ENCODE measurements at places on chromosomes 7 and 10.
A peak's percentile ranks its signal among the peaks of the same experiment; 100 is the strongest.

GRCh38 chr7:25911738-25912607 lies 240.0 kb upstream of the NFE2L3 start:
- no peak for DNase-seq

- DNase-seq = peak; percentile 25
Observed at GRCh38 chr10:66627156-66627555, 298.7 kb upstream of the LRRTM3 start.

DNA sequence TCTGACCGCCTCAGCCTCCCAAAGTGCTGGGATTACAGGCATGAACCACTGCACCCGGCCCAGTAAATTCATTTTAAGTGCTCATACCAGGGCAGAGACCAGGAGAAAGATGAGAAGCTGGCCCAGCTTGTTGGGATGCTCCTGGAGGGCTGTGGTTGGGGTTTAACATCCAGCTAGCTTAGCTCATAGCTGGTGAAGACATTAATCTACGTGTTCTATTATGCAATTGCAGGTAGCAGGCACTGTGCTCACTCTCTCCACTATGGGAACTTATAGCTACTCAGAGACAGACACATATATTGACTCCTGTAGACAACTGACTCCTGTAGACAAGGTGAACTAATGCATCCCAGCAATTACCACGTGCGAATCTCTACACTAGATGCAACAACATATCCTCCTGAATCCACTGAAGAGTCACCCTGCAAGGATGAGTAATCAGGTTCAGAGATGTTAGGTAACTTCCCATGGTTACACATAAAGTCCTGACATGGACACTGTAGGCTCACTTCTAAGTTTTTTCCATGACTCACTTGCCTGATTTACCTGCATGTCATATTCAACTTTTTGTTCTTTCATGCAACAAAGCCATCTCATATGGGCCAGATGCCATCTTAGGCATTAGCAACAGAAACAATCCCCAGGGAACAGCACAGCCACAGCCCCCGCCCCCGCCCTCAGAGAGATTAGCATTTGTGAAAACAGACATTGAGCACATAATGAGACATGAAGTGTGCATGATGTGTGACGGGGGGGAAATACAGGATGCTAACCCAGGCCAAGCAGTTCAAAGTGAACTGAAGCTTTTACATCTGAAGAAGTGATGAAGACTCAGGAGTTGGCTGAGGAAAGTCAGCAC lies 37.2 kb downstream of the ERLIN1 start:
- peak; percentile 53 for DNase-seq

GRCh38 chr7:107404740-107405537 lies 64.9 kb upstream of the GPR22 start:
- DNase-seq = no peak

DNA sequence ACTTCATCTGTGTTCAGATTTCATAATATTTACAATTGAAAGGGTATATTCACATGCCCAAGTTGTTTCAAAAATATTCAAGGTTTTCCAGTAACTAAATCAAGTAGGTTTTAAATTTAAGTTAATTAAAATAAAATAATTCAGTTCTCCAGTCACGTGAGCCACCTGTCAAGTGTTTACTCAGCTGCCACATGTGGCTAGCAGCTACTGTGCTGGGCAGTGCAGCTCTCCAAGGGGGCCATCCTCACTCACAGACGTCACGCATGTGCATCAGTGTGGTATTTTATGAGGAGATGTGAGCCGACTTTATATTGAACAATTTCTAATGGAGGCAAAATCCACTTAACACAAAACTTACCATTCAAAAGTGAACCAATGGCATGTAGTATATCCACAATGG lies 69.7 kb upstream of the CAMK2B start:
- no peak for DNase-seq

DNA sequence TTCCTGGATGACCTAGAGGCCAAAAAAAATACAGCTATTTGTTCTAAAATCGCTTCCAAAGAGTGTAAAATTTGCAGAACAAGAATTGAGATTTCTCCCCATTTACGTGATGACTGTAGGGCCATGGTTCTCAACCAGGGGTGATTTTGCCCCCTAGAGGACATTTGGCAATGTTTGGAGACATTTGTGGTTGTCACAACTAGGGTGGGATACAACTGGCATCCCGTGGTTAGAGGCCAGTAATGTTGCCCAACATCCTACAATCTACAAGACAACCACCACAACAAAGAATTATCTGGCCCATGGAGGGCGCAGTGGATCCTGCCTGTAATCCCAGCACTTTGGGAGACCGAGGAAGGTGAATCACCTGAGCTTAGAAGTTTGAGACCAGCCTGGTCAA lies 22.8 kb upstream of the MALSU1 start:
- no peak for DNase-seq

All from fibroblast of lung (primary cell).